ENCODE measurements at places on chromosomes 3 and 15. TPM values are rescaled to one million over a fixed set of nuclear protein-coding genes. Genes with fewer than 3 reads are reported as not detected.

DNA sequence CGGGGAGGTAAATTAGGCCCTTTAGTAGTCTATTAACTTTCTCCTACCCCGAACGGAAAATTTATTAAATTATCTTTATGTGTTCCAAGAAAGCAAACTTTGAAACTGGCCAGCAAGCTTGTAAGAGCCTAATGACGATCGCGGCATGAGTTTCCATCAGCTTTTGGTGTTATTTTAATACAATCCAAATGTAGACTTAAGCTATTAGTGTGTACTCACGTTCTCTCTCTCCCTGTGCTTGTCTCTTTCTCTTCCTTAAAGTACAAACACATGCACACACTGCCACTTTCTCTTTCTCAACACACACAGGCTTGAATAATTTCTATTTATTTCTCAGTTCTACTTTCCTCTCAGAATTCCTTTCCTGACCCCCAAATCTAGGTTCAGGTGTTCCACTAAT lies 108.8 kb upstream of the MME start:
- no peaks in the 10 kb centered on the region for H3K27me3 ChIP-seq
- DNase-seq = no peak
- H3K27ac ChIP-seq = no peak overlapping the region
- no peak overlapping the region for H3K4me3 ChIP-seq
- H3K4me1 ChIP-seq = no peaks in the 10 kb centered on the region

DNA sequence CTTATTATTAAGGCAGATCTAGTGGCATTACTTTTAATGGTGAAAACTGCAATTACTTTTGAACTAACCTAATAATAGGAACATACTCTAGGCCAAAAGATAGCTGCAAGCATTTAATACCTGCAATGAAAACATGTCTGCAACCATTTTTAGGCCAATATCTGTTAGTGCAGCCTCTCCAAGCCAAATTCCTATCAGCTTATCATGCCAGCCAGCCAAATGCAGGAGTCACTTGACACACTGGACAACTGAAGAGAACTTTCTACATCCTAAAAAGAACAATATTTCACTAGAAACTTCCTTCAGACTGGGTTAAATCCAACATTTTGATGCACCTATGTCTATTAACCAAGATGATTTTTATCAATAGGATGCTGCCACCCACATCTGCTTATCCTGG lies 33.8 kb downstream of the CCDC54 start:
- H3K4me3 ChIP-seq = no peak overlapping the region
- H3K36me3 ChIP-seq = no peaks in the 10 kb centered on the region
- peaks cover 5% of the 10 kb centered on the region for H3K4me1 ChIP-seq
- H3K27ac ChIP-seq = no peak overlapping the region
- H3K27me3 ChIP-seq = no peaks in the 10 kb centered on the region

TRPM1 gene
- total RNA-seq = not detected

CPNE4 gene
- total RNA-seq = not detected

ALS2CL gene
- 1.8 TPM for total RNA-seq

GRCh38 chr15:45611305-45611704 lies 23.5 kb upstream of the SQOR start:
- no peak for DNase-seq
- no peak overlapping the region for H3K27ac ChIP-seq
- peaks cover 12% of the 10 kb centered on the region for H3K4me1 ChIP-seq
- no peaks in the 10 kb centered on the region for H3K27me3 ChIP-seq
- no peak overlapping the region for H3K4me3 ChIP-seq

MYNN gene
- 23.9 TPM for total RNA-seq

SEMA3B gene
- total RNA-seq = 0.15 TPM

DNA sequence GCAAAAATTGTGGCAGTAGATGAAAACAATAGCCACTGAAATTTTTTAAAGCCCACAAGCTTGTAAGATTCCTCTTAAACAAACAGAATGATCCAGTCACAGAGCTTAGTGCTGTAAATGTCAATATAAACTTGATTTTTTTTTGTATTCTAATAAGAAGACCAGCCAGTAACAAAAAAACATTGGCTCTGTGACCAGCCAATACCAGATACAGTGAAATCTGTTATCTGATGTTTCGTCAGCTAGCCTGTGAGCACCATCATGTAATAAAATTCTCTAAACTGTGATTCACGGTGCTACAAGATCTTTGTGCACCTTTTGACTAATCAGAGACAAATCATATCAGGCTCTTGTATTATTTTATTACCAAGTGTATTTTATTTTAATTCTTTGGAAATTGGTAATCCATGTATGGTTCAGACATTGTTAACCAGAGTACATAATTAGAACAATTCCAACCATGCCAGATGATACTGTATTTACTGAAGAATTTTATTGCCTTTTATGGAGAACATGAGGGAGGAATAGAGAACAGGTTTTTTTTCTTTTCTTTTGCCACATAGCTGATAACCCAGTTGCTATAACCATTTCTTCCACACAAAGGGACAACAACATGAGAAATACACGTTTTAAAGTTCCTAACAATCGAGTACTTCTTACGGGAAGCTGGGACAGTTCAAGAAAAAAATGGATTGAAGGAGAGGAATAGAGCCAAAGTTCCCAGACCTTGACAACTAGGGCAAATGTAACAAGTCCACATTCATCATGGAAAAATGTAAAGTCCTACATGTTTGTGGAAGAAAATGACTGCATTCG lies 71.9 kb downstream of the FILIP1L start:
- H3K27ac ChIP-seq = peak overlapping the region; percentile 97
- H3K4me1 ChIP-seq = peaks cover 78% of the 10 kb centered on the region
- no peak overlapping the region for H3K4me3 ChIP-seq
- H3K27me3 ChIP-seq = no peaks in the 10 kb centered on the region
- DNase-seq = no peak

LRTM1 gene
- total RNA-seq = not detected

Measured in activated B cell treated with CpG ODN at 0.5 μM for 24 hours (primary cell).